Forelimb muscle (tissue), 1 donor: ENCODE measurements at places on chromosomes 4 and X. TPM values are rescaled to one million over a fixed set of nuclear protein-coding genes. Genes with fewer than 3 reads are reported as not detected.

DNA sequence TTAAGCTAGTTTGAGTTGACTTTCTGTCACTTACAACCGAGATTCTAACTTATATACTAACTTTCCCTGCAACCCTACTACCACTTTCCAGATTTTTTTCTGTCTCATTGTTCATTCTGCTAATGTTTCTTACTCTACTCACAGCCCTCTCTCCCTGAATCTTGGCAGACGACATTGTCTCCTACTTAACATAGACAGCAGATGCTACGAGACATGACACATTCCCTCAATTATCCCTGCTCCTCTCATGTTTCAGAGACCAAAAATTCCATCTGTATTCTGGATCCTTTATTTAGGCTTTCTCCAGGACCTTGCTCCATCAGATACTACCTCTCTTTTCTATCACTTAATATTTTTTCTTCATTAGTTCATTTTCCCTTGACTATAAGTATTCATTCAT, 379.1 kb upstream of the TEX13C start:
- no peak for DNase-seq

DNA sequence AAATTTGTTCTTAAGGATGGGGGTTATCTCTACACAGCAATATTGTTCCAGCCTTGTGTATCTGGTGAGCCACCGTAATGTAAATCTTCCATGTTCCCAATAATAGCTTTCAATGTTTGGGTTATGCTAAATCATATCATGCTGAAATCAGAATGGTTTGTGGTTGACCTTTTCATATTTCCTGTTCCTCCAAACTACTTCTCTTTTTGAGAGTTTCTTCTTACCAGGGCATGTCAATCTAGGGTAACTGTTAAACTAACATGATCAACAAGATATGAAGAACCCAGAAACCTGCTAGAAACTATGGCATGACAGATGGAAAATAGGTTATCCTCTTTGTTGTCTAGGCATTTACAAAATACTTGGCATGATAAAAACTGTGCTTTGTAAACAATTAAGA, 22.0 kb downstream of the TNMD start:
- DNase-seq = no peak

DNA sequence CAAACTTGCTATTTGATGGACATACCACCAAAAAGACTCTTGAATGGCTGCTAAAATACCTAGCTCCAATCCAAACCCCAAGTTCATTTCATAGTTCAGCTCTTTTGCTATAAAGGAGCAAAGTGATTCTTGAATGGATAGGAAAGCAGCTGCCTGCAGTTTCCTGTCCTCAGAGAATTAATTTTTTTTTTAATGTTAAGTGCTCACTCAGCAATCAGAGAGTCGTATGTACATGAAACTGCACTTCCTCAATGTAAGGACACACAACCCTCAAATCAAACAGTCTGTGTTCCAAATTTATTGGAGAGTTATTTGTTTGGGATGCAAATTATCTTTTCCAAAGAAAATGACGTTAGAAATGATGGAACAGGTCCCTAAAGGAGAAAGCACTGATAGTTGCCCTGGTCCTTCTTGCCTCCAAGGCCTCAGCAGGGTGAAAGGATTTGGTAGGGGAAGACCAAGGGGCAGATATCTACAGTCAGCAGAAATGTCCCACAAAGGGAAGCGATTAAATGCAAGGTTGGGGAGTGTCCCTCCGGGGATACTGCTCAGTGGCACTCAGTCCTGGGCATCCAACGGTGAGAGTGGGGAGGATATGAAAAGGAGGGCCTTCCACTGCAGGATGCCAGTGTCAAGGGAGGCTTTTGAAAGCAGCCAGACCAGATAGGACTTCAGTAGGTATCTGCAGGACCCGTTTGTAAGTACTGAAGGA, 67.2 kb upstream of the RASGEF1B start:
- DNase-seq = no peak

DNA sequence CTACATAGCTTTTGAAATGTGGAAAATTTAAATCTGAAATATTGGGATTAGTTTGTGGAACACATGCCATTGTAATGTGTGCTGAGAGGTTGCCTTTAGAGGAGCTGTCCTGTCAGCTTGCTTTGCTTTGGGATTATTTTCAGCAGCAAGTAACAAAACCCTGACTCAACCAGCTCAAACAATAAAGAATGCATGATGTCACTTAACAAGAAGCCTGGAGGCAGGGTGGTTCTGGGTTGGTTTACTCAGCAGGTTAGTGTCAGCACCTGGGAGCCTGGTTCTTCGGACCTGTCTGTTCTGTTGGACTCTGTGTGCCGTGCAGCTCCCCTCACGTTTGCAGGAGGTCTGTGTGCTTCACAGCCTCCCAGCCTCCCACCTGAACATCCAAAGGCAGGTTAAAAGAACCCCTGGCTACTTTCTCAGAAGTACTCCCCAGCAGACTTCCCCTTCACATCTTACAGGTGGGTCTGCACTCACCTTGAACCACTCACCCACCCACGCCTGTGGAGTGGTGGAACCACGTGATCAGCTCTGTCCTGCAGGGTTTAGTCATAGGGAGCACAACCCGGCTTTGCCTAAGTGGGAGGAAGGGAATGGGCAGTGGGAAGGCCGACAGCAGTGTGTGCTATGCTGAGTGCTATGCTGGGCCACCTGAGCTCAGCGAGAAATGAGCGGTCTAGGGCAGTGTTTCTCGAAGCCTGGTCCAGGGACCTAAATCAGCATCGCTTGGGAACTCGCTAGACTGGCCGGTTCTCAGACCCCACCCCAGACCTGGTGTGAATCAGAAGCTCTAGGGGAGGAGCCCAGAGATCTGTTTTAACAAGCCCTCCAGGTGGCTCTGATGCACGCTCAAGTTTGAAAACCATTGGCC, 20.4 kb downstream of the TMEM131L start:
- DNase-seq = no peak

- DNase-seq = no peak
These were observed 64.5 kb upstream of the PRPS1 start for GRCh38 chrX:107563824-107564223.

GRCh38 chr4:138275963-138276621, 33.9 kb upstream of the SLC7A11 start:
- DNase-seq = peak; percentile 8

DNA sequence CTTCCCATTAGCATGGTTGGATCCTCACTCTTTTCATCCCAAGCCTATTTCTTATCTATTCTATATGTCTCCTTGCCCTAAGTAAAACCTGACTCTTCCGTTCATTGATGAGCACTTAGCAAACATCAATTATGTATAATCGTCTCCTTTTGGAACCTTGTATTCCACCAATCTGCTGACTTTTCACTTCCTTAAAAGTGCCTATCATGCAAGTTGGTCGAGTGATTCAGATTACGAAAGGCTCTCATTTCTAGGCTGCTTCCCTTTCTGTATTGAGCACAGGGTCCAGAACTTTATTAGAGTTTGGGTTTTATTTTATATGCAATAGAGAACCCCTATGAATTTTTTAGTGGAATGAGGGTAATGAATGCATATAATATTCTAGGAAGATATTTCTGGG, 27.1 kb upstream of the ALB start:
- no peak for DNase-seq

GAB3 gene
- polyA plus RNA-seq = 4.7 TPM

VCX3A gene
- not detected for polyA plus RNA-seq

- DNase-seq = no peak
These were observed at the start of gene SHOX for GRCh38 chrX:630612-631496. Gene SHOX (plus strand): TSS chrX:630791. CDS start chrX:630898, 107 bp downstream.

SH3RF1 gene
- polyA plus RNA-seq = 19.6 TPM

DNA sequence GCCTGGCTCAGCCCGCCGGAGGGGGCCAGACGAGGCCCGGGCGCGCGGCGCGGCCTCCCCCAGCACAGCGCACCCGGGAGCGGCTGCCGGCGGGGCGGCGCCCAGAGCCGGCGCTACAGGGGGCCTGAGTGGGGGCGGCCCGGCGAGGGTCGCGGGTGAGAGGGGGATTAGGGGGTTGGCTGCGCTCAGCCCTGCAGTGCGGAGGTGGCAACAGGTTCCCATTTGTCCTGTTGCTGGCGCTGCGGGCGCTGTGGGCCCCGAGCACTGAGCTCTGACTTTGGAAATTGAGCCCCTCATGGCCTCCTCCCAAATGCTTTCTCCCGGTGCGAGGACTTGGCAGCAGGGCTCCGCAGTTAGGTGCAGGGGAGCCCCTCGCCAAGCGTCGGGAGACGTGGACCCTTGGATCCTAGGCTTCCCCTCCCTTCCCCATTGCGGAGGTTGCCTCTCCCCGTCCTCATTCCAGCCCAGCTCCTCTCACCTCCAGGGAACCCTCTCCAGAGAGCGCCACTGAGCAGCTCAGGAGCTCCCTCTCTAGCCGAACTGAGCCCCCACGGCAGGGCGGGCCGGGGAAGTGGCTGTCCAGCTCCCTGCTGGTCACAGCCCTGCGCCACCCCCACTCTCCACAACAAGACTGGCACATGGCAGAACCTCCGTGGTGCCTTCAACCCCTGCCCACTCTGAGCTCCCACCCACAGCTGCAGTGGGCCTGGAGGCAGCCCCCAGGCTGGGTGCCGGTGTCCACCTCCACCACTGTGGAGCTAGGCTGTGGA, 2.5 kb upstream of the DUSP9 start:
- DNase-seq = no peak

GRCh38 chr4:61580721-61581377, 380.7 kb downstream of the ADGRL3 start:
- DNase-seq = no peak

GRCh38 chr4:20122198-20122988, 129.3 kb upstream of the SLIT2 start:
- no peak for DNase-seq

INTS6L gene
- polyA plus RNA-seq = 11.1 TPM

DNA sequence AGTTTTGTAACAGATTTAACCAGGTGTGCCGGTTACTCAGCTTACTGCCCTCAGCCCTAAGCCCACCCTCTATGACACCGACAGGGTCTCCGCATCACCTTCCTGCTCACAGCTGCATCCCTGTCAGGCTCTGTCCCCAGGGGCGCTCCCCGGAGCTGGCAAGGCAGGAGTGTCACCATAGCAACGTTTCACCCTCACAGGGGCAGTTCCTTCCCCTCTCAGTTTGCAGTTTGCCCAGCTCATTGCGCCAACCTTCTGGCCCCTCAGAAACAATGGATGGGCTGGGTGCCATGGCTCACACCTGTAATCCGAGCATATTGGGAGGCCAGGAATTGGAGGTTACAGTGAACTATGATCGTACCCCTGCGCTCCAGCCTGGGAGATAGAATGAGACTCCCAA, 42.6 kb downstream of the RGS12 start:
- DNase-seq = no peak

GRCh38 chr4:8306511-8307021, 37.0 kb downstream of the HTRA3 start:
- DNase-seq = no peak

RHOXF2 gene
- 0.09 TPM for polyA plus RNA-seq

HS3ST1 gene
- polyA plus RNA-seq = 0.05 TPM

PAGE5 gene
- polyA plus RNA-seq = not detected

DNA sequence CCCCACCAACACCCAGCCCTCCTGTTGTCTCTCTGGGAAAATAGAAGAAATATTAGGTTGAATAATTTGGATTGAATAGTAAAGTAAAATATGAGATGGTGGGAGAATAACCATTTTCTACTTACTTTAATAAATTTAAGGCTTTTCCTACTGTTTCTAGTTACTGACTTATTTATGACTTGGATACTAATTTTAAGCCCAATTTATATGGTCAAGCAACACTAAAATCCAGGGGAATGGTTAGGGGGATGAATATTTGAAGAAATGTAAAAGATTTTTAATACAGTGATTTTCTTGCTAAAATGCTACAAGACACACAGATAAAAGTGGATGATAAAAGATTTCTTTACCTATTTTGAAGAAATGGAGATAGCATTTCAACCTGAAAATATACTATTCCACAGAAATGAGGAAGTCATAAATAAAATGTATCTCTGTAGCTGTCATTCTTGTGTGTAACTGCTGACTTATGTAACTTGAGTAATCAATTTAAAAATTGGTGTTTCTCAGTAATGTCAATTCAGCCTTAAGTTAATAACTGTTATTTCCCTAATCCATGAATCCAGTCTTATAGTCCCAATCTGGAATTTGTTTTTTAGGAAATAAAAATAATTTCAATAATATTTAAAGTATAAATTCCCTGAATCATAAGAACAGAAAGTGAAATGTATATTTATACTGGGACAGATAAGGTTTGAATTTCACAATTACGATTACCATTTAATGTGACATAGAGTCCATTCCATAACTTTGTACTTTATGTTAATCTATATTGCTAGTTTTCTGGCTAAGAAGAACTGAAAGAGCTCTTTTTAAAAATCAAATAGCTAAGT, 24.3 kb upstream of the IL2 start:
- no peak for DNase-seq

LRIT3 gene
- 0.20 TPM for polyA plus RNA-seq

DNA sequence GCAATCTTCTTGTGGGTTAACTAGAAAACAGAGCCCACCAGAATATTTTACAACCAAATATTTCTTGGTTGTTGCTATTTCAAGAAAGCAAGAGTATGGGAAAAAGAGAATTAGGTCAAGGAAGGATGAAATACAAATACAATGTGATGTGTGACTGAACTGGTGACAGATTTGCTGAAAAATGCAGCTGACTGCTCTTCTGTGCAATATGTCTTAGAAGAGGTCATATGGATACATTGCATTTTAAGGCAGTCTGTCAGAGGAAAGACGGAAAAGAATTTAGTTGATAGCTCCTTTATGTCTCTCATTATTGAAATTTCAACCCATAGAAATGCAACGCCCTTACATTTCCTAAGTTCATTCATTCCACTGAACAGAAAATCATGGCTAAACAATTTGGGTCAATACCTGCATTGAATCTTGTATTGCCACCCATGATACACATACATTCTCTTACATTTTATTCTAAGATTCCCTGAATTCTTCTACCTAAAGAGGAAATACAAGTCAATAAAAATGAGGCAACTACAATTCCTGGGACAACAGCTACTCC, 423.1 kb downstream of the ADAM29 start:
- no peak for DNase-seq

GRCh38 chr4:17915439-17915838, 104.7 kb downstream of the NCAPG start:
- no peak for DNase-seq

DNA sequence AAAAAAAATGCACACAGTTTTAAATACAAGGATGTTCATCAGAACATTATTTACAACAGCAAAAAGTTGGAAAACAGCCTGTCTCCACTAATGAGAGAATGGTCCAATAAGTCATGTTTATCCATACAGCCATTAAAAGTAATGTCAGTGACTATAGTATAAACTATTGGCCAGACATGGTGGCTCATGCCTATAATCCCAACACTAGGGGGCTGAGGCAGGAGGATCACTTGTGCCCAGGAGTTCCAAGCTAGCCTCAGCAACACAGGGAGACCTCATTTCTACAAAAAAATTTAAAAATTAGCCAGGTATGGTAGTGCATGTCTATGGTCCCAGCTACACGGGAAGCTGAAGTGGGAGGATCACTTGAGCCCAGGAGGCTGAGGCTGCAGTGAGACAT, 48.1 kb upstream of the IL13RA1 start:
- no peak for DNase-seq

GRCh38 chr4:152643153-152644035, 36.4 kb downstream of the TMEM154 start:
- no peak for DNase-seq
